ENCODE measurements at places on chromosomes 16 and 17.

DNA sequence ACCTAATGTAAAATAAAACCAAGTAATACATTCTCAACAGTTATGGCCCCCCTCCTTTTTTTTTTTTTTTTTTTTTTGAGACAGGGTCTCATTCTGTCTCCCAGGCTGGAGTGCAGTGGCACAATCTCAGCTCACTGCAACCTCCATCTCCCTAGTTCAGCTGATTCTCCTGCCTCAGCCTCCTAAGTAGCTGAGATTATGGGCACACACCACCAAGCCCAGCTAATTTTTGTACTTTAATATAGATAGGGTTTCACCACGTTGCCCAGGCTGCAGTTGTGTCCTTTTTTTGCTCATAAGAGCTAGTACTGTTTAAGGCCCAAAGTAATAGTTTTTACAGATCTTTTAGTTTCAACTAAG lies 18.3 kb downstream of the EARS2 start:
- DNase-seq, result no peak

DNA sequence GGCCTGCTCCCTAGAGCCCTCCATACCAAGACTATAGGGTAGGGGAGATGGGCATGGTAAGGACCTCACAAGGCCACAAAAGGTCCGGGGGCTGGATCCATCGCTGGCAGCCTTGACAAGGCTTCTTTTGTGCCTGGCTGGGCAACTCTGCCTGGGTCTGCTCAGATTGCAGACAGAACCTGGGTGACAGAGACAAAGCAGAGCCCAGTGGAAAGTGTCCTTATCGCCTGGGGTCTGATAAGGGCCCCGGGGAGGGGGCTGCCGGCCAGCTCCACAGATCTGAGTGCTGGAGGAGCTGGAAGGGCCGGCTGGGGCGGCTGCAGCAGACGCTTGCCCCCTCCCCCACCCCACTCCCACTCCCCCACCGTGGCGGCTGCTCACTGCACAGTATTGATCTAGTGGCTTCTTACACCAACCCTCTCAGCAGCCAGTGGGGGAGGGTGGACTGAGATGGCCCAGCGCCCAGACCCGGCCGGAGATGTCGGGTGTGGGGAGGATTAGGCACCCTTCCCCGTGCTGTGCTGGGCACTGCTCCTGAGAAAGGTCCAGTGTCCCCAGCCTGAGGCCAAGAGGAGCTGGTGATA lies 7.2 kb downstream of the MMP15 start:
- DNase-seq, result no peak

- no peak for DNase-seq
Observed at GRCh38 chr17:61627125-61627524, 36.1 kb upstream of the NACA2 start.

- no peak for DNase-seq
Observed at GRCh38 chr17:59154292-59154720, 680 bp downstream of the SKA2 start.

- no peak for DNase-seq
Observed at GRCh38 chr16:51937771-51938170, 609.2 kb downstream of the TOX3 start.

DNA sequence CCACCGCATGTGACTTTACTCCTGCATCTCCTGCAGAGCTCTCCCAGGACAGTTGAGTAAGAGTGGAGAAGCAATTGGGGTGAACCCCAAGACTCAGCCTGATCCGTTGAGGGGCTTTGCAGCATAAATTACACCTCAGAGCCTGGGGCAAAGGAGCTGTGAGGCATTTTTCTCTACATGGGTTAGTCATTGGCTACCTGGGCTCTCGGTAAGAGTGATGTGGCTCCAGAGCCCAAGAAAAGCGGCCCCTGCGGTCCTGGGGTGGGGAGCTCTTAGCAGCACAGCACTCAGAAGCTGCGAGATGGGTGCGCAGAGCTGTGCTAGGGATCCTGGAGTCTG lies 40.4 kb upstream of the C16orf78 start:
- no peak for DNase-seq

DNA sequence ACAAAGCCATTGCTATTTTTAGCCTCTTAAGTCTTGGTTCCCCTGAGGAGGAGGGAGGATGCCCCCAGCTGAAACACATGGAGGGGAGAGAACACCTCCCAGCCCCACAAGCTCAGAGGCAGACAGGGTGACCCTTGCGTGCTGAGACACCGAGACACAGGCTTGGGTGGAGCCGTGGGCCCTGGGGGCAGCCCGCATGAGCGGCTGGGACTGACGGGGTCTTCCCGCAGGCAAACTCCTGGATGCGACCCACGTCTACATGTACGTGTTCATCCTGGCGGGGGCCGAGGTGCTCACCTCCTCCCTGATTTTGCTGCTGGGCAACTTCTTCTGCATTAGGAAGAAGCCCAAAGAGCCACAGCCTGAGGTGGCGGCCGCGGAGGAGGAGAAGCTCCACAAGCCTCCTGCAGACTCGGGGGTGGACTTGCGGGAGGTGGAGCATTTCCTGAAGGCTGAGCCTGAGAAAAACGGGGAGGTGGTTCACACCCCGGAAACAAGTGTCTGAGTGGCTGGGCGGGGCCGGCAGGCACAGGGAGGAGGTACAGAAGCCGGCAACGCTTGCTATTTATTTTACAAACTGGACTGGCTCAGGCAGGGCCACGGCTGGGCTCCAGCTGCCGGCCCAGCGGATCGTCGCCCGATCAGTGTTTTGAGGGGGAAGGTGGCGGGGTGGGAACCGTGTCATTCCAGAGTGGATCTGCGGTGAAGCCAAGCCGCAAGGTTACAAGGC lies 9.8 kb downstream of the SLC16A3 start:
- DNase-seq, result no peak

- DNase-seq, result no peak
Observed at GRCh38 chr17:1147664-1148063, 32.1 kb downstream of the ABR start.

GRCh38 chr16:70254180-70254964 lies 2.6 kb upstream of the EXOSC6 start:
- no peak for DNase-seq

GRCh38 chr16:84599521-84600202 lies 18.2 kb downstream of the COTL1 start:
- DNase-seq, result no peak

- DNase-seq, result no peak
Observed at GRCh38 chr16:70715055-70715858, 29.4 kb upstream of the MTSS2 start.

DNA sequence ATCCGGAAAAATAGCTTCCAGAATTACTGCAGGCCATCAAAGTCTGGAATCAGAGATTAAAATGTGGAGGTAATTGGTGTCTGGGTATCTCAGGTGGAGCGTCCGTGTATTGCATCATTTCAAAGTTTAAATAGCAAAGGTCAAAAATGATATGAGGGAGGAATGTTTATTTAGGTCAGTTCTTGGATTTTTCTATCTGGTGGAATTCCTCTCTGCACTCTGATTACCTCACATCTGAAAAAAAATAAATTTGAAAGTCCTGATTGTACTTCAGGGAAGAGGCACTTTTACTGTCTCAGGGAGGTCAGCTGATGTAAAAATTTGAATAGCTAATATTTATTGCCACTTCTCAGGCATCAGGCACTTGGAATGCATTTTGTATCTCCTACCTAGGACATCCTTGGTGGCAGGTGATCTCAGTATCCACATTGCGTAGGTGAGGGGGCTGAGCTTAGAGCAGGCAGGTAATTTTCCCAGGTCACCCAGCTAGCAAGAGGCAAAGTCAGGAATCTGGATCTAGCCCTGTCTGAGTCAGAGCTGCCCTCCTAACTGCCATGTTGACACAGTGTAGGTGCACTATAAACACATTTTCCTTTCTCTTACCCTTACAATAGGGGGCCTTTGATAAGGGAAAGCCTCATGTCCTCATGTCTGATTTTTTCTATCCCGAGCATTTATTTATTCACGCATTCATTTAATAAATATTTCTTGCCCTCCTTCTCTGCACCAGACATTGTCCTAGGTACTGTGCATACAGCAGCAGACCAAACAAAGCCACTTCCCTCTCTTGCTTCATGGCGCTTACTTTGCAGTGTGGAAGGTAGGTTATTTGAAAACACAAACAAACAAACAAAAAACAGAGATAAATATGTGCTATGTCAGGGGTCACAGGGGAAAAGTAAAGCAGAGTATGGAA lies 454.3 kb downstream of the HAPSTR1 start:
- DNase-seq, result no peak

DNA sequence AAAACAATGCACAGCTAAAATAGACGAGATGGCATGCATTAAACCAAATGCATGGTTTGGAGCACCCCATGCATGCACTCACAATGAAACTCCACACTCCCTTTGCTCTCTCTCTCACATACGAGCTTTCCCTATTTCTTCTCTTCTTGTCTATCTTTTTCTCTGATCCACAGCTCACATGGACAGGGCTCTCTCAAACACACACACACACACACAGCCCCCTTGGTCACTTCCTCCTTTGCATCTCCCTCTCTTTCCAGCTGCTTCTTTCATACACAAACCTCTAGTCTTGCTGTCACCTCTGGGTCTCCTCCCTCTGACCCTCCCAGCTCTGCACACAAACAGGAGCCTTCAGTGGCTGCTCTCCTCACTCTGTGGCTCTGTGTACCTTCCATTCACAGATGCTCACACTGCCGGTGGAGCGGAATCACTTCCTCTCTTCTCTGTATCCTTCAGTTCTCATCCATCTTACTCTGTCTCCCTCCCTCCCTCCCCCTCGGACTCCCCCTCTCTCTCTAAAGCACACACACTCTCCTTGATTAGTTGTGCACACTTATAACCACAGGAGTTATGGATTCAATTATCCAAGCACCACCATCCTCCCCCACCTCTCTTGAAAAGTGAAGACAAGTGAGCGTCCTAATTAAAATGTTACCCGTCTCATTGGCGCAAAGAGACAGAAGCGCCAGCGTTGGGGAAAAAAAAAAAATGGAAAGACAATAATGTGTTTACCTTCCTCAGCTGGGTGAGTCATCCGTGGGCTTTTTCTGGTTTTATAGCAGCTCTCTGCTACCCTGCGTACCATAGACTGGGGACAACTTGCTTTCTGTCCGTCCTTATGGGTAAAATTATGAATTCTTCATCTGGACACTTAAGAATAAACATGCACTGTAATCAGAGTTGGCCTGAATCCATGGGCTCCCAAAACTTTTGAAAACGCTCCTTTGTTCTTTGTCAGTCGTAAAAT lies 90.8 kb downstream of the SHISA6 start:
- DNase-seq, result no peak

GRCh38 chr16:53982631-53983042 lies 278.7 kb downstream of the FTO start:
- no peak for DNase-seq

DNA sequence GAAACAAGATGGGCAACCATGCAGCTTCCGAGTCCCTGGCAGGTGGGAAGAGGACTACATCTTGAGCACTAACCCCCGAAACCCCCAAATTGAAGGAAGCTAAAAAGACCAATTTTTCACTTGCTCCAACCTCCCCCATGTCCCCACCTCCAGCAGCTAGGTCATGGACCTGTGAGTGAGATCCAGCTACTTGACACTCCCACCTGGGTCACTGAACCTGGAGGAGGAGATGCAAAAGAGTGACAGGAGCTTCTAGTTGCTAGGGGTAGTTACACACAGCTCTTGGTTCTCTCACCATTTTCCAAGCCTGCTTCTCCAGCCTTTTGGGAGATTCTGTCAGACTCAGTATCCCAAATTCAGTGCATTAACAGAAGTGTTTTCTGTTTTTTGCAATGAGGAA lies 11.2 kb downstream of the PDZD9 start:
- no peak for DNase-seq

DNA sequence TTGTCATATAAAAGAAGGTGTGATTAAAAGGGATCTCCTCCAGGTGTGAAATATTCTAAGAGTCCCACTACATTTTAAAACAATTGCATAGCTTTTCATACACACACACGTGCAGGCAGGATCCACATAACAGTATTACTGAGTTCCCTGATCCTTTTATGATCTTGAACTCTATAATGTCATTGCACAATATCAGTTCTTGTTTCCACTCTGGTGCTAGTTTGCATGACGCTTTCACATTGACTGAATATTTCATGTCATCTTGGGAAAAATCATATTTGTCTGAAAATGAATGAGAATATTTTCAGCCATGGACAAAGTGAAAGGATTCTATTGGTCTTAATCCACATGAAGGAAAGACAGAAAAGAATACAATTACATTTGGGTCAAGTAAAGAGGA lies 703.8 kb downstream of the CDH8 start:
- DNase-seq, result no peak

GRCh38 chr17:50884439-50885311 lies 18.5 kb upstream of the TOB1 start:
- DNase-seq, result no peak

- DNase-seq, result no peak
Observed at GRCh38 chr17:79919164-79919585, 79.9 kb upstream of the CBX4 start.

DNA sequence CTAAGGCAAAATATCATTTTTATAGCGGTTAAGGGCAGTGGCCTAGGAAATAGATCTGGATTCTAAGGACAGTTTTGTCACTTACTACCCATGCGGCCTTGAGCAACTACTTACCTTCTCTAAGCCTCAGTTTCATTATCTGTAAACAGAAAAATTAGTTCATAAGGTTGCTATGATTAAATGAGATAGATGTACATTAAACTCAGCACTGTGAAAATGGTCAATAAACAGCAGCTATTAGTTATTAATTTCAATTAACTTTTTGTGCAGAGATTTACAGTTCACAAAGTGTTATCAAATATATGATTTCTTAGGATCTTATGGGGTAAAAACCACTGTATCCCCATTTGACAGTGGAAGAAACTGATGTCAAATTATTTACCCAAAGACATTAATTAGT lies 135.5 kb upstream of the CORO6 start:
- DNase-seq, result no peak

DNA sequence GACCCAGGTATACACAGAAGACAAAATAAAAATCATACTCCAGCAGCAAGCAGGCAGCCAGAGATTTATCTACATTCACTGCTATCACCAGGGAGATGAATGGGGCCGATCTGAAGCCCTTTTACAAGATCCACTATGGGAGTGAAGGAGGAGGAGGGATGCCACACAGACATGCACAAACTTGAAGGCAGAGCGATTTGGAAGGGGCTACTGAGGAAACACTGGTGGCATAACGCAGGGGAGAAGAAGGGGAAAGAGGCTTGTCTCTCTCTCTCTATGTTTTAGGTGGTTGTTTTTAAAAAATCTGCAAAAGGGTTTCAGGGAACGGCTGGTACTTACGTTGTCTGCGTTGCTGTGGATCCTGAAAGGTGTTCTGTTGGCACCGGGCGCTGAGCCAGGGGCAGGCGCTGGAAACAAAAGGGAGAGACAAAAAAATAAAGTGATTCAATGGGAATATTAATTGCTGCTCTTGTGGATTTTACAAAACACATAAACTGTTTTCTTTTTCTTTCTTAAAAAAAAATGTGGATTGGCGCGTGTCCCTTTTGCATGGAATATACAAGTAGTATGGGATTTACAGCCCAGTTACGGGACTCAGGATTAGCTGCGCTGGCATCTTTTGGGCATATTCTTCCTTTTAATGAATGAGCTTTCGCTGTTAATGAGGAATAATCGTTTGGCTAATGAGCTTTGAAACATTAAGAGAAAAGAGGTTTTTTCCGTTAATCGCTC lies 255.3 kb upstream of the PMFBP1 start:
- no peak for DNase-seq

DNA sequence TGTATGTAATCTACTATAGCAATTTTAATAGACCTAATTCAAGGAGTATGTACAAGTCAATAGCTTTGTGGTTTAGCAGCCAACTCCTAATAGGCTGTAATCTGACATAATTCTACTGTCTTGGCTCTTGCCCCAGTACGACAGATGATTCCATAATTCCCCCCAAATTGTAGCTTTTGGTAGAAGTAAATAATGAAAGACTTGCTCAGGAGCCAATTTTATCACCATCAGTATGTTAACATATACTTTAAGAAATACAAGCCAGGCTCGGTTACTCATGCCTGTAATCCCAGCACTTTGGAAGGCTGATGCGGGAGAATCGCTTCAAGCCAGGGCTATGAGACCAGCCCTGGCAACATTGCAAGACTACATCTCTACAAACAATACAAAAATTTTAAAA lies 53.9 kb downstream of the AP2B1 start:
- DNase-seq, result no peak

Measured in NCI-H187 treated with DMSO at 0.1 percent for 48 hours (cell line).